Gastrocnemius medialis (tissue), 4 donors: ENCODE measurements at places on chromosomes 6 and 20.

GRCh38 chr20:56801971-56802755 lies 173.1 kb downstream of the TFAP2C start:
- H3K27ac ChIP-seq = no peak overlapping the region
- no peak overlapping the region for H3K4me3 ChIP-seq
- no peak for DNase-seq

DNA sequence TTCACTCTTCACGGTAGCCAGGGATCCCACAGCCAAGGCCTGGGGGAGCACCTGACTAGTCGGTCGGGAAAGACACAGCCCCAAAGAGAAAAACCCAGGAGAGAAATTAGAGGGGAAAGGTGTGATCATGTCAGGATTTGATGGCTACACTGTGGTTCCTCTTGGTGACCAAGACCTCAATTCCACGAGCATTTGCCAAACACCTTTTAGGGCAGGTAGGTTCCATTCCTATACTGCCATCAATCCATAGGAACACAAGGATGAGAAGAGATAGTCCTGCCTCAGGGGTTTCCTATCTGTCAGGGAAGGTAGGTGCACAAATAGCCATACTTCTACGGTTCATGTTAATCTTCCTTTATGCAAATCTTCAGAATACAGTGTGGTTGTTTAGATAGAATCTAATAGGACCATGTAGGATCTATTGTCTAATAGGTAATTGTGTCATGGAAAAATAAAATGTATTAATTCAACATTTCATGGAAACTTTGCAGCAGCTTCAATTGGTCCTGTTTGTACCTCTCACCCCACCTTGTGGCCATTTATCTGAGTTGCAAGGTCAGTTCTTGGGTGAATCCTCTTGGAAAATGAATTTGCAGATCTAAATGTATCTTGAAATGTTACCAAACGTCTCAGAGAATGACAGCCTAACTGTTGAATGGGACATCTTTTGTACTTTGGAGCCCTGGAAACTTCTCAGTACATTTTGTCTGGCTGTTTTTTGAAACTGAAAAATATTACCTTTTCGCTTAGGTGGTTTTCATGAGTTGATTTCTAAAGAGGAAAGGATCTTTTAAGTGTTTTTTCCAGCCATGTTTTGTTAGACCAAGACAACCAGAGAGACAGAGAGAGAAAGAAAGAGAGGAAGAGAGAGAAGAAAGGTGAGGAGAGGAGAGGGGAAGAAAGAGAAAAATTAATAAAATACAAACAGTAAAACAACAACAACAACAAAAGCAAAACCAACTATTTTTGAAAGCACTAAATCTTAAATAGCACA lies 33.7 kb upstream of the IYD start:
- H3K4me3 ChIP-seq = no peak overlapping the region
- H3K27ac ChIP-seq = no peak overlapping the region
- no peaks in the 10 kb centered on the region for H3K27me3 ChIP-seq

DNA sequence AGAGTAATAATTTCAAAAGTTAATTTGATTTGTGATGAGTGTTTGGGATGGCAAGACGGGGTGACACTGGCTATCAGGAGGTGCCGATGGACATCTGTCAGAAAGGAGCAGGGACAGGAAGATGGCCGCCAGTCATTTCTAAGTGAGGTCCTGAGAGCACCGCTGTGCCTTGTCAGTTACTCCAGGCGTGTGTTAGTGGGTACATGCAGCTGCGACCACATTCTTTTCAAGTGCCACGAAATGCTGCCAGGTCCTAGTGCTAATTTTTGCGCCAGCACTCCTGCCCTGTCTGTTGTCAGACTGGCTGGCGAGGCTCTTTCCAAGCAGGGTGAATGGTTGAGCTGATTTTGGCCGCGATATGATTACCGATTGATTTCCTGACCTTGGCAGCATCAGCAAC lies 64.6 kb upstream of the INSM1 start:
- no peaks in the 10 kb centered on the region for H3K36me3 ChIP-seq
- H3K4me3 ChIP-seq = no peak overlapping the region
- H3K27ac ChIP-seq = no peak overlapping the region
- no peaks in the 10 kb centered on the region for H3K4me1 ChIP-seq

GRCh38 chr20:48803176-48804053 lies 24.4 kb downstream of the PREX1 start:
- peaks cover 20% of the 10 kb centered on the region for H3K4me1 ChIP-seq
- H3K27me3 ChIP-seq = no peaks in the 10 kb centered on the region
- no peak overlapping the region for H3K4me3 ChIP-seq
- H3K36me3 ChIP-seq = no peaks in the 10 kb centered on the region
- DNase-seq = no peak
- no peak overlapping the region for H3K27ac ChIP-seq

DNA sequence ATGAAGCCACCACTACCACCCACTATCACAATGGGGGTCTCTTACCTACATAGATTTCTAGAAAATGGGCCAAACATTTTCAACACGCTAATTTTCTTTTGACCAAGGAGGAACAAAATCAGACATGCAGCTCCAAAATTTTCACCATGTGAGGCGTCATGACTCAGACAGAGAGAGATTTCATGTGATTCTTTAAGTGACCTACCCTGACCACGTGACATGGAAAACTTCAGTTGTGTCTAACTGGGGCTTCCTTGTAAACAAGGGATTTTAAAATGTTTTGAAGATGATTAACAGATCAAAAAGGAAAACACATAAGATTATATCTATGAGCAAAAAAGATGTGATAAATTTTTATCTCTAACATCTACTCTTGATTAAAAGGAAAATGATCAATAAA lies 199.2 kb downstream of the TBXT start:
- H3K36me3 ChIP-seq = no peaks in the 10 kb centered on the region
- DNase-seq = no peak
- H3K27ac ChIP-seq = no peak overlapping the region
- no peaks in the 10 kb centered on the region for H3K4me1 ChIP-seq
- H3K4me3 ChIP-seq = no peak overlapping the region

DNA sequence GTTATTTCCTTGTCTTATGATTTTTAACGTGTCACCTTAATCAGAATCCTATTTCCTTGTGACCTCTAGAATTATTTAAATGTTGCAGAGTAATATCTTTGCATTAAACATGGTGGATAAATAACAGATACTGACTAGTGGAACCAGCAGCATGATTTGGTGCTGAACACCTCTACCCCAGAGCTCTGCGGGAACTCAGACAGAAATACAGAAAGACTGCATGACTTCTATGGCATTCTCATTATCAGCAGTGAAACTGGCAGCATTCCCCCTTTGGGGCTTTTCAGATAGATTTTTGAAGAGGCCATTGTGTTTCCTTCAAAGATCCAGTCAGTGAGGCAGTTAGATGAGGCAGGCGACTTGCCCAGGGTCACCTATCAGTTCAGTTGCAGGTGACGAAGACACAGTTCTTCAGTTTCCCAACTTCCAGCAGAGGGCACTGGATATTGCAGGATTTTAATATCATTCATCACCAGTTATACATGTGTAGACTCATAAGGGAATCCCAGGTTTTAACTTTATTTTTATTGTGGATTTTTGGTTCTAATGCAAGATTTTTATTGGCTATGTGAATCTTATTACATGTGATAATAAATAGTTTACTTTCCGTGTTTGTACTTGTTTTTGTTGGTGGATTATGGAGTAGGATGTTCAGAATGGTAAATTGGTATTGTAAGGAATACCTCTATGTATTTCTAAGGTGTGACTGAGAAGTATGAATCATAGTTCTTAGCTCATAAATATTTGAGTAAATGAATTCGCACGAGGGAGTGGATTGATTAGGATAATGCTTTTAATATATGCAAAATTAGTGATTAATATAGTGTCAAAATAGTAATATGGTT lies 81.3 kb downstream of the AFDN start:
- H3K27ac ChIP-seq = peak overlapping the region; percentile 67
- DNase-seq = no peak
- peaks cover 10% of the 10 kb centered on the region for H3K4me1 ChIP-seq
- no peaks in the 10 kb centered on the region for H3K36me3 ChIP-seq
- H3K27me3 ChIP-seq = no peaks in the 10 kb centered on the region

- H3K27me3 ChIP-seq = no peaks in the 10 kb centered on the region
- H3K27ac ChIP-seq = no peak overlapping the region
- H3K4me1 ChIP-seq = no peaks in the 10 kb centered on the region
- H3K36me3 ChIP-seq = no peaks in the 10 kb centered on the region
- DNase-seq = no peak
These were observed 12.0 kb upstream of the HFE start for GRCh38 chr6:26075063-26075717.

- no peaks in the 10 kb centered on the region for H3K4me1 ChIP-seq
- DNase-seq = no peak
- H3K27me3 ChIP-seq = peaks cover 33% of the 10 kb centered on the region
- H3K4me3 ChIP-seq = peak overlapping the region; percentile 36
These were observed 916 bp downstream of the SOX18 start for GRCh38 chr20:64048402-64049044.

DNA sequence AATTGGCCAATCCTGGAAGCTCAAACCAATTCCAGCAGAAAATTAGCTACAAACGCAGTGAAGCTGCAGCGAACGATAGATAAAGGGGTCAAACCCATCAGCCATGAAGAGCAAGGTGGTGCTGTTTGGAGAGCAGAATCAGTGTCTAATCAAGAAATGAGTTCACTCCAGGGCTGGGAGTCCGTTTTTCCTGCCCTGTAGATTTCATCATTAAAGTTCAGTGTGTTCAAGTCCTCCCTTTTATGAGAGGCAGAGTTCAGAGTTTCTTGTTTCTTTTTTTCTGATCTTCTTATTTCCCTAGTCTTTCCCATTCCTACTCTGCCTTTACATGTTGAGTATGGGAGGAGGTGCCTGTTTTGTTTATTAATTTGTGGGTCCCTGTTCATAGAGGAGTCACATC lies 30.4 kb downstream of the SLC17A1 start:
- no peak for DNase-seq
- H3K36me3 ChIP-seq = no peaks in the 10 kb centered on the region
- no peaks in the 10 kb centered on the region for H3K27me3 ChIP-seq

GRCh38 chr6:6176127-6176526 lies 144.3 kb downstream of the F13A1 start:
- no peaks in the 10 kb centered on the region for H3K4me1 ChIP-seq
- H3K36me3 ChIP-seq = no peaks in the 10 kb centered on the region
- no peaks in the 10 kb centered on the region for H3K27me3 ChIP-seq

- H3K4me1 ChIP-seq = no peaks in the 10 kb centered on the region
- H3K36me3 ChIP-seq = no peaks in the 10 kb centered on the region
- H3K4me3 ChIP-seq = no peak overlapping the region
- H3K27me3 ChIP-seq = no peaks in the 10 kb centered on the region
- H3K27ac ChIP-seq = no peak overlapping the region
These were observed 46.1 kb downstream of the POU3F2 start for GRCh38 chr6:98880486-98880885.

- no peak overlapping the region for H3K27ac ChIP-seq
- H3K27me3 ChIP-seq = no peaks in the 10 kb centered on the region
- no peak for DNase-seq
- no peaks in the 10 kb centered on the region for H3K4me1 ChIP-seq
- no peak overlapping the region for H3K4me3 ChIP-seq
These were observed 308.3 kb downstream of the CDH4 start for GRCh38 chr20:61560361-61560853.

DNA sequence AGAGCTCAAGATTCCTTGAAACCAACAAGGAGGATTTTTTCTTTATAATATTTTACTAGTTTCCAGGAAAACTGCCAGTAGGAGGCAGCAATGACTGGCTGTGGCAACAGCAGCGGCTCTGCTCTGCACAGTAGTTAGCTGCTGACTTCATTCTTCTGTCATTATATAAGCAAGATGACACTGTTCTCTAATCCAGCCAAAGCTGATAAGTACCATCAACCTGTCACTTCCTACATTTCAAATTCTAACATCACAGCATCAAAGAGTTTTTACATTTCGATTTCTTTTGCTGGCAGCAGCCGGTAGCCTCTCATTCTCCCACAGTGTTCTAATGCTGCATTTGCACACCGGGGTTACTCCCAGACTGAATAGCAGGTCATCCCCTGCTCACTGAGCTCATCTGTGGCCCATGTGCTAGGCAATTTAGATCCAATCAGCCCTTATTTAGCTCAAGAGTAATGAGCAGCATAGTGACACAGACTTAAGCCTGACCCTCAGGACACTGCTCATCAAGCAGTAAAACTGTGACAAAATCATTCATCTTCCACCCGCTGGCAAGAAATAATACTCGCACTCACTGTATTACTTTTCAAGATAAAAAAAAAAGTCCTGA lies 67.8 kb downstream of the MMS22L start:
- no peaks in the 10 kb centered on the region for H3K36me3 ChIP-seq
- H3K4me1 ChIP-seq = no peaks in the 10 kb centered on the region
- H3K27me3 ChIP-seq = no peaks in the 10 kb centered on the region
- no peak overlapping the region for H3K4me3 ChIP-seq
- H3K27ac ChIP-seq = no peak overlapping the region
- no peak for DNase-seq

- H3K27me3 ChIP-seq = no peaks in the 10 kb centered on the region
- no peak overlapping the region for H3K27ac ChIP-seq
- no peaks in the 10 kb centered on the region for H3K36me3 ChIP-seq
- no peak overlapping the region for H3K4me3 ChIP-seq
- DNase-seq = no peak
- H3K4me1 ChIP-seq = peaks cover 29% of the 10 kb centered on the region
These were observed 327.5 kb upstream of the JARID2 start for GRCh38 chr6:14918200-14918907.

- DNase-seq = no peak
- no peak overlapping the region for H3K4me3 ChIP-seq
- no peaks in the 10 kb centered on the region for H3K36me3 ChIP-seq
- no peaks in the 10 kb centered on the region for H3K4me1 ChIP-seq
- H3K27ac ChIP-seq = no peak overlapping the region
These were observed 7.1 kb upstream of the KIZ start for GRCh38 chr20:21118782-21119181.

GRCh38 chr20:5670874-5671273 lies 79.3 kb upstream of the SHLD1 start:
- DNase-seq = no peak
- no peak overlapping the region for H3K4me3 ChIP-seq
- no peaks in the 10 kb centered on the region for H3K36me3 ChIP-seq
- no peak overlapping the region for H3K27ac ChIP-seq
- H3K4me1 ChIP-seq = no peaks in the 10 kb centered on the region

GRCh38 chr6:139367810-139368351 lies 6.6 kb downstream of the CITED2 start:
- peaks cover 10% of the 10 kb centered on the region for H3K36me3 ChIP-seq
- H3K27me3 ChIP-seq = no peaks in the 10 kb centered on the region
- no peak for DNase-seq
- H3K4me3 ChIP-seq = no peak overlapping the region
- peaks cover 24% of the 10 kb centered on the region for H3K4me1 ChIP-seq

DNA sequence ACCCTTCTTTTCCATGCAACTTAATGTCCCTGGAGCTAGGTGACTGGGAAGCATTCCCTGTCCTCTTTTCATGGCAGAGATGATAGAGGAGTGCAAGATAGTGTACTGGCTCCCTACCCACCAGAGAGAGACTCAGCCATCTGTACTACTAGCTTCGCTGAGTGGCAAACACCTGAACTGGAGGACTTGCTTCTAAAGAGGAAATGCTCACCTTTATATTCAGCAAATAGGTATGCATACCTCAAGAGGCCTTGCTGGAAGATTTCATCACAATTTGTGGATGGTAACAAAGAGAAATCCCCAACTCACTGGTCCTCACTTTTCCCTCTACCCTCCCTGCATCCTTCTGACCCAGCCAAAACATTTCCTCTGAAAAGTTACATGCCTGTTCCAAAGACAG lies 124.1 kb downstream of the FOXA2 start:
- H3K4me3 ChIP-seq = no peak overlapping the region
- H3K36me3 ChIP-seq = no peaks in the 10 kb centered on the region

- no peak overlapping the region for H3K27ac ChIP-seq
- no peak for DNase-seq
- H3K36me3 ChIP-seq = no peaks in the 10 kb centered on the region
- no peak overlapping the region for H3K4me3 ChIP-seq
These were observed 113.7 kb downstream of the TRIM27 start for GRCh38 chr6:28809947-28810658.
